ENCODE measurements at places on chromosomes 11 and 22.

DNA sequence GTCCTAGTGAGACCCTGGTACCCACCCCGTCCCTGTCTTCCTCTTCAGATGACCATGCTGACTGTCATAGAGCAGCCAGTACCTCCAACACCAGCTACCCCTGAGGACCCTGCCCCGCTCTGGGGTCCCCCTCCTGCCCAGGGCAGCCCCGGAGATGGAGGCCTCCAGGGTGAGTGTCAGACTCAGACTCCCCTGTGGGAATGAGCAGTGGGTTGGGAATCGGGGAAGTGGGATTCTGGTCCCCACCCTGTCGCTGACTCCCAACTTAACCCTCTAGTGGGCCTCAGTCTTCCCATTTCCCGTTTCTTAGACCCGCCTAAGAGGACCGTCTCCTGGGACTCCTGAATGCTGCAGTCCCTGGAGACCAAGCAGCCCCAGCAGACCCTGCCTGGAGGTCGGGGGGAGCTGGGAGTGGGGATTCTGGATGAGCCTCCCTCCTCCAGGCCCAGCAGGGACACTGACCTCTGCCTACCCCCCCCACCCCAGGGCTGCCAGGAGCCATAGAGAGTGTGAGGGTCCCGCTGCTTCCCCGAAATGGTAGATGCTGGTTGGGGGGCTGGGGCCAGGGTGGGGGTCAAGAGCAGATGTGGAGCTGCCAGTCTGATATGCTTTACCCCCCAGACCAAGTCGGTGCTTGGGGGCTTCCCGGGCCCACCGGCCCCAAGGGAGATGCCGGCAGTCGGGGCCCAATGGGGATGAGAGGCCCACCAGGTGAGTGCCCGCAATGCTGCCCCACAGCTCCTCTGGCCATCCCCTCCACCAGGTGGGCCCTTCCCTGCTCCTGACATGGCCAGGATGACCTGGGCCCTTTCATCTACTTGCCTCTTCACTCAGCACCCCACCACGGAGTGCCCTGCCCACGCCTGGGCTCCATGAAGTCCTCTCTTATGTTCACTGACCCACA is 25.5 kb downstream of the EMID1 start:
- DNase-seq: no peak

DNA sequence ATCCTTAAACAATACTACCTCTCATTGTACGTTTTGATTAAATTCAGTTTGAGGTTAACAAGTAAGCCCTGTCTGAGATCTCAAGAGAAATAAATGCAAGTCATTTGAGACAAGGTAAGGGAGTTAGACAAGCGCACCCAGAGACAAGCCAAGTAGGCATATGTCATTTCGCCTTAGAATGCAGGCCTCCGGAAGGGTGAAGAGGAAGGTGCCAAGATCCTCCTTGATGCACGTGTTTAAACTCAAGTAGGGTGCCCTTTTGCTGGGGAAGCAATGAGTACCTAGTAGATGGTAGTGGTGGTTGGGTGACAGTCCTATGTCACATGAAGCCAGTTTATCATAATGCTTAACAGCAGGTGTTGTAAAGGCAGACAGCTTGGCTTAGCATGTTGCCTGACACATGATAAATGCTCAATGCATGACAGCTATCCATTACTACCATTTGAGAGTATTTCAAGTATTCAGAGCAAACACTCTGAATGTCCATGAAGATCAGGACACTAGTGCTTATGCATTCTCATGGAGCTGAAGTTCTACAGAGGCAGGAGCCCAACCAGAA is 415.9 kb downstream of the TMEM135 start:
- no peak for DNase-seq

DNA sequence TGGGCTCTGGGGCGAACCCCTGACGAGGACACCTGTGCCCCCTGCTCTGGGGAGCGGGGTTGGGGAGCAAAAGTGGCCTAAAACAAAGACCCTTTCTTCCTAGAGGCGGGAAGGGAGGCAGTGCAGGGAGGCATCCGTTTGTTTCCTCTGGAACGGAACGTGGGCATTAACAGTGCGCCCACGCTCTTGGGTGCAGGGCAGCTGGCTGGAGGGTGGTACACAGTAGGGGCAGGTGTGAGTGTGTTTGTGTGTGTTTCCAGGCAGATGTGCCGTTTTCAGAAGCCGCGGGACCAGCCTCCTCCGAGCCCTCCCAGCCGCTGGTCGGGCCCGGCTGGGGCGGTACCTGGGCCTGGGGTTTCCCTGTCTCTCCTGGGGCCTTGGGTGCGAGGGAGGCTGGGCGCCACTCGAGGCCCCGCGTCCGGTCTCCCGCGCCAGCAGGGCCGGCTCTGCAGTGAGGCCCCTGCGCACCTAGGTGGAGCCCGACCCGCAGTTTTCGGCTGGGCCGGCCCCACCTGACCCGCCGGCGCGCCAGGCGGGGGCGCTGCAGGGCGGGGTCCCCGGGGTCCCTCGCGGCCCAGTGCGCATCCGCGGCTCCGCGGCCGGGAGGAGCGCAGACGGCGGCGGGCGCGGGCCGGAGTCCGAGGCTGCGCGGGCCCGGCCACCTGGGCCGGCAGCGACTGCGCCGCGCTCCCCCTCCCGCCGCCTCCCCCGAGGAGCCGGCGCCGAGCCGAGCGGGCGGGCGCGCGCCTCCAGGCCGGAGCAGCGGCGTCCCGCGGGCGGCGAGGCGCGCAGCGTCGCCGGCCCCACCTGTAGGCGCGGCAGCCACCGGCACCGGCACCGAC is 1252.7 kb downstream of the BRD1 start:
- DNase-seq: peak; percentile 78

- no peak for DNase-seq
Observed at GRCh38 chr11:110082899-110083298, 10.3 kb upstream of the ZC3H12C start.

DNA sequence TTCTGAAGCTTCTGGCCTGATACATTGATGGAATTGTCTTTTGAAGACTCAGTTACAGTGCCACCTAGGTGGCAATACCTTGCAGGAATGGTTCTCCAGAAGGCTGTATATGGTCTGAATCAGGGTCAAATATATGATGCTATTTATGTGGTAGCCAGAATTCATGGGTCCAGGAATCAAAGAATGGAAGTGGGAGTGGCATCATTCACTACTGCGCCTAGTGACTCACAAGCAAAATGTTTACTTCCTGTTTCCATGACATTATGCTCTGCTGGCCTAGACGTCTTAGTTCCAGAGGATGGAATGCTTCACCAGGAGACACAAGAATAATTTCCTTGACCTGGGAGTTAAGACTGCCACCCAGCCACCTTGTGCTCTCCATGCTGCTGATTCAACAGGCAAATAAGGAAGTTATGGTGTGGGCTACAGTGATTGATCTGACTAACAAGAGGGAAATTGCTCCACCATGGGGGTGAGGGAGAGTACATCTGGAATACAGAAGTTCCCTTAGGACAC is 491.8 kb downstream of the ETS1 start:
- DNase-seq: no peak

GRCh38 chr22:19992481-19992911 is 24.1 kb downstream of the ARVCF start:
- no peak for DNase-seq

DNA sequence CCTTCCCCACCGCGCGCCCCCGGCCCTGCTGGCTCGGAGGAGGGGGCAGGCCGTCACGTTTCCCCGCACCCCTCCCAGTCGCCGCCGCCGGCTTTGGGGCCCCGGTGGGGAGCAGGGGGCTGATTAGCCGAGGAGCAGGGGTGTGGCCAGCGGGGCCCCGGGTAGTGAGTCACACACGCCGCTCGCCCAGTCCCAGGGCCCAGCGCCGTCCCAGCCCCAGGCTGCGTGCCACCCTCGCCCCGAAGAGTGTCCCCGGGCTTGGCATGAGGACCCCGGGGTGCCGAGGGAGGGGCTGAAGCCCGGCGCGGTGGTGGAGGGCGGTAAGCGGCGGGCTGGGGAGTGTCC is 34.4 kb downstream of the PRDM11 start:
- DNase-seq: peak; percentile 37

GRCh38 chr11:111601636-111601978 is 642 bp upstream of the SIK2 start:
- DNase-seq: no peak

- peak; percentile 87 for DNase-seq
Observed at GRCh38 chr22:43060183-43060582, 29.0 kb downstream of the TTLL1 start.

DNA sequence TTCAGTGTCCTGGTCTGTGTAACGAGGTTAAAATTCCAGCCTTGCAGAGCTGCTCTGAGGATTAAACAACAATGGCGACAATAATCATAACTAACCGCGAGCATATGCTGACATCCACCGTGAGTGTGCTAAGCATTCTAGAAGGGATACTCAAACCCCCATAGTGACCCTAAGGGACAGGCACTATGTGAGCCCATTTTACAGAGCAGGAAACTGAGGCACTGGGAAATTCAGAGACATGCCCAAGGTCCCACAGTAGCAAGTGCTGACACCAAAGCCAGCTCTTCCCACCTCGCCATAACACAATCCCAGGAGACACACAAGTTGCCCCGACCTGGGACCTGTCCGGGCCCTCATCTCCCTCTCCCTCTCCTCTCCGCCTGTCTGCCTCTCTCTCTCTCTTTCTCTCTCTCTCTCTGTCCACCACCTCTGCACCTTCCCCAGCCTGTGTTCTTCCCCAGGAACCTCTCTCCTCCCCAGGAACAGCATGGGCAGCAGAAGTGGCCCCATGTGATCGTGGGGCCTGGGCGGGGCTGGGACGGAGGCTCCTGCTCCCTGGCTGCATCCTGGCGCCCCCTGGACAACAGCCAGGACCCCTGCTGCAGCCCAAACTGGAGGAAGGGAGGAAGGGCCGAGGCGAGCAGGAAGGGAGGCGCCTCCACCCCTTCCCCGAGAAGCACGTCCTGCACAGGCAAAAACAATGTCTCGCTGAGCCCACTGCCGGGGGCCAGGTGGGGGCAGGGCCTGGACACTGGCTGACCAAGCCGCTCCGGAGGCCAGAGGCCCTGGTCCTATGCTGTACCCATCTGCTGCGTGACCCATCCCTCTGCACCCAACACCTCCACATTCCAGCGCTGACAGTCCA is 14.8 kb upstream of the MFNG start:
- DNase-seq: no peak

GRCh38 chr11:16986434-16987204 is 27.6 kb downstream of the PLEKHA7 start:
- DNase-seq: peak; percentile 37

- DNase-seq: no peak
Observed at GRCh38 chr11:98099371-98099770, 921.4 kb upstream of the CNTN5 start.

- peak; percentile 16 for DNase-seq
Observed at GRCh38 chr11:70747285-70747684, 349.0 kb downstream of the CTTN start.

- no peak for DNase-seq
Observed at GRCh38 chr22:43001271-43002201, 13.4 kb downstream of the PACSIN2 start.

DNA sequence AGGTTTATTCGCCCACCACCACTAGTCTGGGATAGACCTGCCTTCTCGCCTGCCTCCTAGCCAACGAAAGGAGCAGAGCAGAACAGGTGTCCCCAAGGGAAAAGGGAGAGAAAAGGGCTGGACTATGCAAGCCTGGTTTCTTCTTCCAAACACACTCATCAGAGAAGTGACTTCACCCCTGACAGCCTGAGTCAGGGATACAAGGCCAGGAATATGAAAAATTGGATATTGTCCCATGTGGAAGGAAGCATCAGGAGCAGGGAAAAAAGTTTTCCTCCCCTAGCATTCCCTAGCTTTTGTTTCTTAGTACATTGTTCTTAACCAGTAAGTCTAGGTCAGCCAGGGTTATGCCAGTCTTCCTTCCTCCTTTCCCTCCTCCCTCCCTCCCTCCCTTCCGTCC is 56.9 kb upstream of the TNRC6B start:
- DNase-seq: no peak

GRCh38 chr22:38570779-38571364 is 889 bp upstream of the DMC1 start:
- no peak for DNase-seq

DNA sequence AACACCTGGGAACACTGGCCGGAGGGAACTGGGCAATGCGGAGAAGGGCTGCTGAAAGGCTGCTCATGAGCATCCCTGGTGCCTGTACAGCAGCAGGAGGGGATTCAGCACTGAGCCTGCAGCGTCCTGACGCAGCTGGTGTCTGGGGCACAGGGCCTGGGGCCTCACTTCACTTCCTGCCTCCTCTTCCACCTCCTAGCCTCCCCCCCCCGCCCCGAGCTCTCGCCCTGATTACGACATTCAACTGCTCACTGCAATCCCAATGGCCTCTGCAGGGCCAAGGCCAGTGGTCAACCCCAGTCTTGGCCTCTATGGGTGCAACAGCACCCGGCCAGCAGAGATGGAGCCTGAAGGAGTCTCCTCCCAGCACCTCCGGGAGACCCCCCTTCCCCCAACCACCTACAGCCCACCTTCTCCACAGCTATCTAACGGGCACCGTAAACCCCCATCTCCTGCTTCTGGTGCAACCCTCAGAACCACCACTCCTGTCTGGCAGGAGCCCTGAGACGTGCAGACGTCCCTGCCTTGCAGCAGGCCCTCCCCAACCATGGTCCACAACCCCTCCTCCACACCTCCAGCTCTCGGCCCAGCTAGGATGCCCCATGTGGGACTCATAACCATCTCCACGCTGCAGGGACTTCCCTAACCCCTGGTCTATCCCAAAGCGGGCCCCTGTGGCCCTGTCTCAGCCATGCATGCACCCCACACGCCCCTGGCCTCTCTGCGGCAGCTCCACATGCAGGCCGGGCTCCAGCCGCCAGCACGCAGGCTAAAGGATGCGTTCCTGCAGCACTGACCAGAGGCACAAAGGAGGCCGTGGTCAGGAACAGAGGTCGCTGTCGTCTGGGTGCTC is 38.2 kb downstream of the BRD1 start:
- DNase-seq: peak; percentile 50

GRCh38 chr11:104005234-104005855 is 31.1 kb upstream of the DDI1 start:
- DNase-seq: no peak

- DNase-seq: no peak
Observed at GRCh38 chr11:133040289-133040900, 491.9 kb downstream of the OPCML start.

DNA sequence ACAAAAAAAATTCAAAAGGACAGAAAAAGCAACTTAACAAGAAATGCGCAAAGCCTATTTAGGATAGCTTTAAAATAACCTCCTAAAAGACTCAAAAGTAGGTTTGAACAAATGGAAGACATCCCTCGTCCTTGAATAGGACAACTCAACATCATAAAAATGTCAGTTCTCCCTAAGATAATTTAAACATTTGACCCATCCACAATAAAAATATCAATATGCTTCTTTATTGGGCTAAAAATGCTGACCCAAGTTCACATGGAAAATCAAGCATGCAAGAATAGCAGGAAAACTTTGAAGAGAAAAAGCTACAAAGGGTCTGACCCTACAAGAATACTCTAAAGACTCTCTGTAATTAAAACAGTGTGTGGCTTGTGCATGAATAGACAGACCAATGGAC is 12.1 kb upstream of the KCTD17 start:
- DNase-seq: no peak

Data from ELF-1 (cell line).